ENCODE measurements at places on chromosomes 12 and 14. TPM values are rescaled to one million over a fixed set of nuclear protein-coding genes. Genes with fewer than 3 reads are reported as not detected.

GRCh38 chr12:130988751-130989150 lies 35.0 kb downstream of the ADGRD1 start:
- no peak for DNase-seq

Gene FLVCR2
- total RNA-seq: 0.84 TPM

Gene PRH1
- total RNA-seq: 5.9 TPM

DNA sequence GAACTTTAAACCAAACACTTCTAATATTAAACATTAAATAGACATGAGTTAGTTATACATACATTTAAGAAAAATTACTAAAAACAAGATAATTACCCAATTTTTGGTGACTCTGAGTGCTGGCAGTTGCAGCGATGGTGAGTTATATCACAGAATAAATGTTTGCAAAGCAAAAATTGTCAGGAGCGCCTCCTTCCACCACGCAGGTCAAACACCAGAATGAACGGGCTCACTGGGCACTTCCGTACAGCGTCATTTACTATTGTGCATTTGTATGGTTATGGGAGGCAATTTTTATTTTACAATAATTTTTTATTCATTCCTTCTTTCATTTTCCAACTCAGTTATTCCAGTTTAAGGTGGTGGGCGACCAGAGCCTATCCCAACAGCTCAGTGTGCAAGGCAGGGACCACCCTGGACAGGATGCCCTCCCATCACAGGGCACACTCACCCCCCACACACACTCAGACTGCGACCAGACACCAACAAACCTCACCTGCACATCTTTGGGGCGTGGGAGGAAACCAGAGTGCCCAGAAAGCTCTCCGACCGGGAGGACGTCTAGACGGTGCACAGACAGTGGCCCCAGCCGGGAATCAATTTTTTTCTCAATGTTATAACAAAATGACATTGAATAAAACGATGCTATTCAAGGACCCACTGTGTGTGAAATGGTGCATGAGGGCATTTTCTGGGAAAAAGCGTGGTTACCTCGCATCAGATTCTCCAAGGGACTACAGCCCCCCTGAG lies 67.2 kb downstream of the TESC start:
- DNase-seq: no peak

- DNase-seq: no peak
These were observed 42.7 kb upstream of the OXA1L start for GRCh38 chr14:22723815-22724214.

- DNase-seq: no peak
These were observed 3.8 kb downstream of the NDRG2 start for GRCh38 chr14:21020977-21021545.

DNA sequence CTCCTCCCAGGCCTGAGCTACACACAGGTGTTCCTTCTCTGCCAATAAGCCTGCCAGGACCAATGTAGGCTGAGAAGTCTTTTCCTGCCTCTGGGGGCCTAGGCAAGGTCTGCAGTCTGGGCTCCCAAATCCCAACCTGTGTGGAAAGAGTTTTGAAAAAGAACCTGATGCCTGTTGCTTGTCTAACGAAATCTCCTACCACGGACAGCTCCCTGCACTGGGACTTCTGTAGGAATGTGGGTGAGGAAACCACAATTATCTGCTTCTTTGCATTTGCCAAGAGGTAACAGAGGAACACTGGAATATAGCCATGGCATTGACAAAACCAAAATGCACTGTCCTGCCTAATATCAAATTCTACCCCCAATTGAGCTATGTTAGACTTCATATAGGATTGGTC lies 877.0 kb upstream of the TMEM132C start:
- no peak for DNase-seq

- DNase-seq: peak; percentile 89
These were observed 29.1 kb upstream of the ADIPOR2 start for GRCh38 chr12:1661553-1662335.

Gene KLRC4
- 2.1 TPM for total RNA-seq

- no peak for DNase-seq
These were observed 21.3 kb downstream of the SLC6A15 start for GRCh38 chr12:84891106-84891838.

DNA sequence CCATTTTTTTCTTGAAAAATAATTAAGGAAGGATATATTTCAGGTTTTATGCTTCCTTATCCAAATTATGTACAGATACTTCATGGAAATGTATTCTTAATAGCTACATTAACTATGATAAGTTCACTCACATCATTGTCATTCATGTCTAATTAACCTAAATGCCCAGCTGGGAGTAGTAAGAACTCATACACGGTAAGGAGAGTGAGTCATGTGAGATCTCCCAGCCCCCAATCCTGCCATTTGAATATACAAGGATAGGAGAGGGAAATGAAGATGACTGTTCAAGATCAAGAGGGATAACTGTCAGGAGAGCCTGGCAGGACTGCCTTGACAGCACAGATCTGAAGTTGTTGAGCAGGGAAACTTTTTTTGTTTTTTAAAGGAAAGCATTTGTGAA lies 343.4 kb upstream of the USP15 start:
- DNase-seq: no peak

Gene DHRS2
- total RNA-seq: 10.0 TPM

DNA sequence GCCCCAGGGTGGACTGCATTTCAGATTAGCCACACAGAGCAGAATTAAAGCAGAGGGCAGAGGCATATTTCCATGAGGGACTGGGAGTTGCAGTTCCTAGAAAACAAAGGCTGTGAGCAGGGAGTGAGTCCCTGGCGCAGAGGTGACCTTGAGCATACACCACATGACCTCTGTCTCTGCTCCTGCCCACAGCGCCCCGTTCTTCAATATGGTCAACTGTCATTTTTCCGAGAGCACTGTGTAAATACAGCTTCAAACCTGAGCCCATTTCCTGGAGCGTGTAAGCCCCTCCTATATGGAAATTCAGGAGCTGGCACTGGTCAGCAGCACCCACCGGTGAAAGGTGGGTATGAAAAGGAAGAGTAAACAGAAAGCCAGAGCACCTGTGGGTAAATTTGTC lies 192.2 kb upstream of the PELI2 start:
- no peak for DNase-seq

DNA sequence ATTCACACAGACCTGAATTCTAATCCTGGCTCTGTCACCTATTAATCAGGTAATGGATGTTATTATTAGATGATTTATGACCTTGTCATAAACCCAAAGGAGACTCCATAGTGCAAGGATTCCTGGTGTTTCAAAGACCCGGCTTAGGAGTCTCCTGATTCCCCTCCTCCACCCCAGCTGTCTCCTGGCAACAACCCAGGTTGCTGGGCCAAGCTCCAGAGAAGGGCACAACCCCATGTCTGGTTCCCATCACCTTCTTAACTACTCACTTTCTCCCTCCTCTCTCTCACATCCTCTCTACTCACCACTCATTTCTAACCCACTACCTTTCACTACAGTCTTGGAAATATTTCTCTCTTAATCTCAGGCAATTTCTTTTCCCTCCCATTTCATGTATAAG lies 41.6 kb downstream of the RHOJ start:
- DNase-seq: no peak

DNA sequence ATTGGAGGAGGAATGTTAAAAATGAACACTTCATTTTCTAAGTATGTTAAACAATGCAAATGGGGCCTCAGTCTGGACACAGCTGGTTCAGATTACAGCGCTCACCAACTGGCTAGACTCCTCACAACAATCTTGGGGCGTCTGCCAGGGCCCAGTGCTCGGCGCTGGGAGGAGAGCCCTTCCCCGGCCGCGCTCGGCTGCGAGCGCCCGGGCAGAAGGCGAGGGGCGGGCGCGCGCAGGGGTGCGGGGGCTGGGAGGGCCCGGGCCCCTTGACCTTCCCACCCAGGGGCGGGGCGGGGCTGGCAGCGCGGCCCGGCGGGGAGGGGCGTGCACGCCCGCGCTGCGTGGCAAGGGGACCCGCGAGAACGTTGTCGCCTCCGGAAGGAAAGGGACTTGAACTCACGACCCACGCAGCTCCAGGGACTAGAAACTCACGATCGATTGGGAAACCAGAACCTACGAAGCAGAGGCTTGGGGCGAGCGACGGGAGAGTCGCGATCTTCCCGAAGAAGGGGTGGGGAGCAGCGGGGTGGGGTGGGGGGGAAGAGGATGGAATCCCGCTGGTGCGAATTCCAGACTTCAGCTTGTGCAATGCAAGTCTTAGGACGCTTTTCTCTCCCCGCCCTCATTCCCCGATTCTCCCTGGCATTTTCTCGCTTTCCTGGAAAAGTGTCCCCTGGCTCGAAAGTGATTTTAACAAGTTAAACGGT lies at the start of gene FBLN5:
TSS of gene FBLN5 (minus strand) at position 220 of the 710 bp plus-strand sequence. CDS start 465 bp downstream, outside the sequence.
- no peak for DNase-seq

Gene KRT6A
- 0.66 TPM for total RNA-seq
